ENCODE measurements at places on chromosomes 2 and 18.

DNA sequence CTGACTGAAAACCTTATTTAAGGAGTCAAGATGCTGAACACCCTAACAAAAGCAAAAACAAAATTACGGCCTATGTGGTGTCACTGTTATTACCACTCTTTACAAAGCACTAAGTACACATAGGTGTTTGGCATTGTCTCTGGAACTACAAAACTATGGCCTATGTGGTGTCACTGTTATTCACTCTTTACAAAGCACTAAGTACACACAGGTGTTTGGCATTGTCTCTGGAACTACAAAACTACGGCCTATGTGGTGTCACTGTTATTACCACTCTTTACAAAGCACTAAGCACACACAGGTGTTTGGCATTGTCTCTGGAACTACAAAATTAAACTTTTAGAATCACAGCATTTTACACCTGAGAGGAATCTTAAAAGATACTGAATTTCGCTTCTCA is 47.4 kb downstream of the SLC35F5 start:
- DNase-seq = no peak

- DNase-seq = no peak
These were observed 27.6 kb upstream of the UBE2E3 start for GRCh38 chr2:180952731-180953336.

DNA sequence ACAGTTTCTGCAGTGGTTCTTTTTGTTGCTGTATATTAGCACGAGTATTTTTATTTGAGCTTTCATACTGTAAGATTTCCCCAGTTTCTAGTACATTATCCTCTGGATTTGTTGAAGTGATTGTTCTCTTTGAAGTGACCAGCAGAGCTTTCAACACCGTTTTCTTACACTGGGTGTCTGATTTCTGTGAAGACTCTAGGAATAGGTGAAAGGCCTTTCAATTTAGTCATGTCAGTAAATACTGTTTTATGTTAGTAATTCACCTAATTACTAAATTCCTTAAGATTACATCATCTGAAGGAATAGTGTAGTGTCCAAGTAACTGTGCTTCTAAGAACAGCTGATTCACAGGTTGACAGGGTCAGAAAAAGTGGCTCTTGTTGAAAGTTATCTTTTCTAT is 2.3 kb downstream of the PPM1B start:
- no peak for DNase-seq

- DNase-seq = no peak
These were observed 69.6 kb downstream of the STEAP3 start for GRCh38 chr2:119293254-119293653.

DNA sequence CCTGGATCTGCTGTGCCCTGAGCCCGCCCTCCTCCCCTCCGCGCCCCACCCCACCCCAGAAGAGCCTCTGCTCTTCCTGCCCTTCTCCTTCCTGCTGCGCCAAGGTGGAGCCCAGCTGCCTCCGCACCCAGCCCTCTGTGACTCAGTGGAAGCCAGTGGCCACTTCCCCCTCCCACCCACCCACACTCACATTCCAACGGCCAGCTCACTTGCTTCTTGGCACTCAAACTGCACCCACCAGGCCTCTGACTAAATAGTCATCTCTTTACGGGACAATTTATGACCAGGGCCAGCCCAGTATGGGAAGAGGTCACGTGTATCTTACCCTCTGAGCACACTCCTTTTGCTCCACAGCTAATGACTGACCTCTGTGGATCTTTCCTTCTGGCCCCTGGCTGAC is 150.4 kb upstream of the SLC1A4 start:
- no peak for DNase-seq

GRCh38 chr2:53793821-53794220 is 7.0 kb downstream of the ERLEC1 start:
- DNase-seq = no peak

DNA sequence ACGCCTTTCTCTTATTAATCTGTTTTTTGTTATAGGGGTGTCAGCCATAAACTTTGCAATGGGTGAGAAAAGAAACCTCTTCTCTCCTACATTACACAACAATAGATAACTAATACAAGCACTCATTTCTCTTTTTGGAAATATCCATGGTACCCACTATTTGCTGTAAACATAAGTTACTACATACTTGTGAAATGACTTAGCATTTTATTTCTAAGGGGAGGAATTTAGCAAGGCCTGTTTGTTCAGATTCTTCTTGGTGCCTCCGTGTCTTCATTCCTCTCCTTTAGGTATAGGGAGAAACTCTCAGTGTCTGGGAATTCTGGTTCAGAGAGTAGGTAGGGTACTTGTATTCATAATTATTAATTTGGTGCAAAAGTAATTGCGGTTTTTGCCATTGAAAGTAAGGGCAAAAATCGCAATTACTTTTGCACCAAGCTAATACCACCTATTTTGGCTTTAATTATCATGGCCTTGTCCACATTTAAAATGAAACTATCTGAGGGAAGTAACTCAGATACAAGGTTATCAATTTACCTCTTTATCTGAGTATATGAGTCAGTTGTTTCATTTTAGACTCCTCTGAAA is 134.8 kb downstream of the MREG start:
- DNase-seq = no peak

GRCh38 chr18:35938158-35938557 is 34.3 kb upstream of the RMP24 start:
- DNase-seq = no peak

DNA sequence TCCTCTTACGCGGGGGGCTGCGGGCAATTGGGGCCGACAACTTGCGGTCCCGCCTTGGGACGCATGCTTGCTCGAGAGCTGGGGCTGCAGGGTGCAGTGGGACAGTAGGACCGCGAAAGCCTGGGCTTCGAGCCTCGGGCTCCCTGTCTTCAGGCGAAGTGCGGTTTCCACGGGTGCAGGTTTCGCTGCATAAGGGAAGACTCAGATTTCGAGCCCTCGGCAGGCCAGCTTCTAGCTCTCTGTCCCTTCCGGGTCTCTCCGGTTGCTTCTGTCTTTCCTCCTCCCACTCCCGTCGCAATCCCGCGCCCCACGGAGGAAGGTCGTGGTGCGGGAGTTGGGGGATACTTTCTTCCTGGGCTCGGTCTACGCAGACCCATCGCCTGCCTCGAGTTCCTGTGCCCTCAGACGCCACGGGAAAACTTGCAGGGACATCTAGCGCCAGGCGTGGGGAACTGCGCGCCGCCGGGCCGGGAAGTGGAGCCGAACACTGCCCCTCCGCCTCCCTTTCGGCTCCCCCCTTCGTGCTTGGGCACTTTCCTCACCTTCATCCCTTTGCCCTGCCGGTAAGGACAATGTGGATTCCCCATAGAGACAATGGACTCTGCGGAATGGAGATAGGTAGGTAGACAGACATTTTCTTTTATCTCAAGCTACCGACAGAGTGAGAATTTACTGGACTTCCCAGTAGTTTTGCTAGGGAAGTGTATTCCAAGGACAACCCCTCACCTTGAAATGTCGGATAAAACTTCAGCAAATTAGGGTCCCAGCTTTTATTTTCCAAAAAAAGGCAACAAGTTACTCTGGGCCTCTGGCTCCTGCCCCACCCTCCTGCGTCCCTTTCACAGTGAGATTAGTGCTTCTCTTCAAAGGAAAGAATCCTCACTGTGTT is 4.2 kb upstream of the HOXD13 start:
- no peak for DNase-seq

GRCh38 chr2:2744958-2745715 is 414.1 kb upstream of the MYT1L start:
- no peak for DNase-seq

DNA sequence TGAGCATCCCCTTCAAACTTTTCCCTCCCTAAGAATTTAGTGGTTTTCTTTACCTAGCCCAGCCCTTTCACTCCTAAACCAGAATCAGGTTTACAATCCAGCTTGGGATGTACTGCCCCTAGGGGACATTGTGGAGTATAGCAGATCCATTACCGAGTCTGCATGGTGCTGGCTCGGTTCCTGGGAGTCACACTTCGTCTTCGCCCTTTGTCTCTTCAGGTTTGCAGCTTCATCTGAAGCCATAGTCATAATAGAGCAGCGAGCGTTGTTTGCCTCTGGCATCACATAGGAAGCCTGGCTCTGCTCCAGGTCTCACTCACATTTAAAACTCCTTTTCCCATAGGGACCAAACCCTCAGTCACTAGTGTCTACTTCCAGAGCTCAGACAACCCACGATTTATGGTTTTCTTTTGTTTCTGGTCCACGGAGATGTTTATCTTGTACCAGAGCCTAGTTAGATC is 16.8 kb upstream of the LYPD6 start:
- no peak for DNase-seq

GRCh38 chr2:86297382-86298147 is 39.9 kb downstream of the REEP1 start:
- DNase-seq = no peak
